Tibial nerve (tissue), 4 donors: ENCODE measurements at places on chromosomes 1 and 21.

DNA sequence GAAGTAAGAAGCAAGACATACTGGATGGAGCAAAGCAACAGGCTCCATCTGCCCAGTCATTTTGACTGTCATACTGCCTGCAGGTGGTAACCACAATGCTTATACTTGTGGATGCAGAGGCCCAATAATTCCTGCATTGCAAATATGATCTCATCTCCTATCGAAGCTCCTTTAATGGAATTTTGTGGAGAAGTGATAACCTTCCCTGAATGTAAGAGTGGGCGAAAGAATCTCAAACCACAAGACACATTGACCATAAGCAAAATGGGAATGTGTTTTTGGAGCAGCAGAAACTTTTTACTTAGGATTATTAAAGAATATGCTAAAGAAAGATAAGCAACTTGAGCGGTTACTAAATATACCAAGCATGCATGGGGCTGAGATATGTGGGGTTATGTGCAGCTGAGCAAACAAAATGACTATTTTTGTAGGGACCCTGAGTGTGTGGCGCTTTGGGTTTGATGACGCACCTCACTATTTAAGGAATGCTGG is 77.4 kb upstream of the BACH1 start:
- H3K4me1 ChIP-seq, result no peaks in the 10 kb centered on the region
- no peak overlapping the region for H3K4me3 ChIP-seq
- no peaks in the 10 kb centered on the region for H3K36me3 ChIP-seq

- no peak overlapping the region for H3K27ac ChIP-seq
- H3K4me1 ChIP-seq, result no peaks in the 10 kb centered on the region
- H3K27me3 ChIP-seq, result no peaks in the 10 kb centered on the region
- no peak for DNase-seq
- H3K36me3 ChIP-seq, result peaks cover 2% of the 10 kb centered on the region
Observed at GRCh38 chr1:151891512-151891911, 17.8 kb downstream of the THEM4 start.

DNA sequence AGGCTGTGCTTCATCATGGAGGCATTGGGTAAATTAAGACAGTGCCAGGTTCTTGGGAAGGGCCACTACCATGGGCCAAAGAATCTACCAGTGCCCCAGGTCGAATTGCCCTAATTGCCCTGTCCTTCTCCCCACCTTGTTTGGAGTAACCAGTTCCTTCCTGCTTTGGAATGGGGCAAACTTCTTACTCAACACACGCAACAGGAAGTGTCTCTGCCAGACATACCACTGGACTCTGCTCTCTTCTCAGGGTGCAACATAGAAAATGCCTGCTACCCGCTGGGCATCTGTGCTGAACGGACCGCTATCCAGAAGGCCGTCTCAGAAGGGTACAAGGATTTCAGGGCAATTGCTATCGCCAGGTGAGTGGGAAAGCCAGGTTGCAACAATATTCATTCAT is 15.8 kb downstream of the CDA start:
- no peak for DNase-seq
- H3K36me3 ChIP-seq, result no peaks in the 10 kb centered on the region
- no peak overlapping the region for H3K4me3 ChIP-seq
- no peak overlapping the region for H3K27ac ChIP-seq

DNA sequence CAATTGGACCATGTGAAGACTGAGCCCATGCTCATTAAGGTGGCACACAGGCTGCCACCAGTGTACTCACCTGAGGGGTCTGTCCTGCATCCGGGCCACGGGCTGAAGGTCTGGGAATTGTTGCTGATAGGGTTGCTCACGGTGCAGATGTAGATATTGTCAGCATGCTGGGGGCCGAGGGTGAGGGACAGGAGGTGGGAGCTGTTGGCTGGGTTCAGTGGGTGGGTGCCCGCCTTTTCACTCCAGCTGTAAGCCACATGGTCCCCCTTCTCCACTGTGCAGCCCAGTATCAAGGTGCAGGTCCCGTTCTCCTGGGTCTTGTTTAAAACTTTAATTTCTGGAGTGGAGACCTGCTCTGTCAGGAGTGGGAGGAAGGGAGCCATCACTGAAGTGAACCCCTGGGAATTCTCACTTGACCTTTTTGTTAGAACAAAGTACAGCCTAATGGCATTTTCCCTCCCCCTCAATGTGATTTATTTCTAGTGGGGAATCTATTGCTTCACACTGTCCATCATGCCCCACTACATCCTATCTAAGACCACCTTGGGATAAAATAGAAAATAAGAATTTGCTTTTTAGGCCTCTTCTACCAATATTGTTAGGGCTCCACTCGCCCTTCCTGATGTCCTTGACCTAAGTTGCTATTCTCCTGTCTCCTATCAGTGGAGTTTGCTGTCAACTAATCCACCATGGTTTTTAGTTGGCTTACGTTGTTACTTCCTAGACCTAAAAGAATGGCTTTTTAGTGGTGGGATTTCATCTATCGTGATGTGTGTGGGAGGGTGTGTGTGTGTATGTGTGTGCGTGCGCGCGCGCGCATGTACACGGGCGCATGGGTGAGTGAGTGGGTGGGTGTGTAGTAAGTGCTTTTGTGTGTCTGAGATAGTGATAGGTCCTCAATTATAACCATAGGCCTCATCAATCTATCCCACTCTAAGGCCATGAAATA is 12.0 kb downstream of the SLAMF1 start:
- no peak for DNase-seq
- no peaks in the 10 kb centered on the region for H3K36me3 ChIP-seq
- no peaks in the 10 kb centered on the region for H3K4me1 ChIP-seq

DNA sequence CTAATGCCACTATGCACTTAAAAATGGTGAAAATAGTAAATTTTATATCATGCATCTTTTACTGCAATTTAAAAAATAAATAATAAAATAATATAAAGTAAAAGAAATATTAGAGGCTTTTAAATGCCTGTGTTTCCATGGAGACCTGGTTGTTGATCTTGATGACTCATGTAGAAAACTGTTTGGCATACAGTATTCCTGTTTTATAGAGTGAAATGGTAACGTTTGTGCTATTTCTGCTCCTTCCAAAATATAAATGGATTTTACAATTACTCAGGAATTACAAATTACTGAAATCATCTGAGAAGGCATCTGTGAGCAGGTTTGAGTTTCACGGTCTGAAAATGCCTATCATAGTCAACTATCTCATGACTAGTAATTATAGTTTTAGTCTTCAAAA is 98.4 kb upstream of the USP25 start:
- H3K27me3 ChIP-seq, result no peaks in the 10 kb centered on the region
- H3K27ac ChIP-seq, result no peak overlapping the region
- no peaks in the 10 kb centered on the region for H3K4me1 ChIP-seq
- DNase-seq, result no peak
- H3K4me3 ChIP-seq, result no peak overlapping the region
- H3K36me3 ChIP-seq, result no peaks in the 10 kb centered on the region

DNA sequence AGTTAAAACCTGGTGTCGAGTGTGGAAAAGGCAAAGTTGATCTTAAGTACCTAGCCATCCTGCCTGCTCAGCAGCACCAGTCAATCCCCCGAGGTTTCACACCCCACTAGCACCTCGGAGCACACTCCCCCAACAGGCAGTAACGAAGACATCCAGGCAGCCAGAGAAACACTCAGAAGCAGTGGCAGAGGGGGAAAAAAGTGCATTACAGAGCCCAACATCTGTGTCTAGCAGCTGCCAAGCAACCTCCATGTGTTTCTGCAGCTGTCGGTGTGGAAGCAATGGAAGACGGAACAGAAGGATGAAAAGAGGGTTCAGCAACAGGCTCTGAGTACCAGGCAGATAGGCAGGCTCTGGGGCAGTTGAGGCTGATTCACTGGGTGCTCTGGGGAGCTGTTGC is 73.4 kb upstream of the PROX1 start:
- no peaks in the 10 kb centered on the region for H3K27me3 ChIP-seq
- H3K36me3 ChIP-seq, result no peaks in the 10 kb centered on the region
- H3K27ac ChIP-seq, result no peak overlapping the region
- H3K4me3 ChIP-seq, result no peak overlapping the region
- DNase-seq, result no peak

GRCh38 chr1:112544751-112545150 is 36.0 kb downstream of the WNT2B start:
- no peak overlapping the region for H3K27ac ChIP-seq
- no peak overlapping the region for H3K4me3 ChIP-seq
- no peaks in the 10 kb centered on the region for H3K4me1 ChIP-seq
- no peaks in the 10 kb centered on the region for H3K27me3 ChIP-seq

DNA sequence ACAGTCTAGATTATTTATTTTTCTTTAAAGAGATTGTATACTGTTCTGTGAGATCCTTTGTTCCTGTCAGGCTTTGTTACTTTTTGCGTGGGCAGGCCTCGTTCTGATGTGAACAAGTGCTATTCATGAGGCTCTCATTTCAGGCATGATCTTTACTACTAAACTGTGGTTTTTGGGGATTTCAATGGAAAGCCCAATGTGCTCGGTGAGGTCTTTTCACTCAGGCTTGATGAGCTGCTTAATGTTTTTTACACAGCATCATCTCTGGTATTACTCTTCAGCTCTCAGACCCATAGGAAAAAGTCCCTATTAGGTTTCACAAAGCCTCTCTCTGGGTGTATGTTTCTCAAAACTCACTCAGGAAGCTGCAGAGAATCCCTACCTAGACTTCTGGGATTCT is 419.4 kb downstream of the GPATCH2 start:
- no peaks in the 10 kb centered on the region for H3K27me3 ChIP-seq
- H3K27ac ChIP-seq, result no peak overlapping the region
- H3K36me3 ChIP-seq, result no peaks in the 10 kb centered on the region
- H3K4me3 ChIP-seq, result no peak overlapping the region
- H3K4me1 ChIP-seq, result no peaks in the 10 kb centered on the region

DNA sequence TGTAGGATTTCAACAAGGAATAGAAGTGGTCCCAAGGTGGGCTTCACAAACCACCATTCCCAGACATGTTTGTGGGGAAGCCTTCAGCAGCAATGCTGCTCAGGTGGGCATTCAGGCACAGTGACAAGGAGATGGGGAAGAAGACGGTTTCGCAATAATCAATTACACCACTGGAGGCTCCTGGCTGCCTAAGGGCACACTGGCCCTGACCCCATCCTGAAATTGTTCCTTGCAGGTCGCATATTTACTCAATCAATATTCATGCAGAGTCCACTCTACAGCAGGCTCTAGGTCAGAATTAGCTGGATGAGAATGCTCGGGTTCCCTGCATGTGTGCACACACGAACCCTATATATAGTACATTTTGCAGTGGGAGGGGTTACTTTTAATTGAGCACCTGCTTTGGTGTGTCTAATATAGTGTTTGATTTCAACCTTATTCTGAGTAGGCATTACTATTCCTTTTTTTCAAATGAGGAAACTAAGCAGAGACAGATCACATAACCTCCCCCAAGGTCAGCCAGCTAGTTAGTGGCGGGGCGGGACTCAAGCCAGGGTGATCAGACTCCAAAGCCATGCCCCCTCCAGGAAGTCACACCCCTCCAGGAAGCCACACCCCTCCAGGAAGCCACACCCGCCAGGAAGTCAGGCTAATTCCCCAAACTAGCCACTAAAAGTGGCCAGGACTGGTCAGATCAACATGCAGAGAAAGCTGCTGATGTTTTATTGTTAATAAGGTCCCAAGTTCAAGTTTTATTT is 106.5 kb downstream of the HLCS start:
- DNase-seq, result peak; percentile 24
- no peaks in the 10 kb centered on the region for H3K4me1 ChIP-seq
- no peak overlapping the region for H3K4me3 ChIP-seq
- H3K27me3 ChIP-seq, result no peaks in the 10 kb centered on the region
- no peaks in the 10 kb centered on the region for H3K36me3 ChIP-seq

- H3K36me3 ChIP-seq, result no peaks in the 10 kb centered on the region
- peak within 1 kb of the TSS; percentile 93 for H3K27ac ChIP-seq
- H3K4me1 ChIP-seq, result peaks cover 10% of the 10 kb centered on the region
Observed at GRCh38 chr1:35079003-35079930, at the start of gene ZMYM1. ZMYM1 (plus strand) TSS chr1:35079385; CDS start chr1:35093988, 14,603 bp downstream.

DNA sequence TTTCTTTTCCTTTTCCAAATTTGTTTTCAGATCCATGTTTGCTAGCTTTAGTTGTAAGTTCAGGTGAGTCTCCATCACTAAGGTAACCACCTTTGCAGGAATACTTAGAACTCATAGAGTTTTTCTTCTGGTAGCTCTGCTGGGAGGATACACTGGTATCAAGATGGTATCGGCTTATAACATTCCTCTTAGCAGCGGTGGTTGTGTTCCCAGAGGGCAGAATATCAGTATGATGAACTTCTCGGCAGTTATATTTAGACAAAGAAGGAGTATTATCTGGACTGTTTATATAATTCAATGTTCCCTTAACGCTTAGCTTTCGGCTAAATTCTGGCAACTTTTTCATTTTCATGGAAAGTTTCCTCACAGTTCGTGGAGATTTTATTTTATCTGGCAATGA is 18.1 kb downstream of the SYDE2 start:
- H3K27ac ChIP-seq, result peak overlapping the region; percentile 4
- no peak overlapping the region for H3K4me3 ChIP-seq
- peaks cover 16% of the 10 kb centered on the region for H3K4me1 ChIP-seq
- no peaks in the 10 kb centered on the region for H3K27me3 ChIP-seq
- H3K36me3 ChIP-seq, result no peaks in the 10 kb centered on the region
- DNase-seq, result no peak

GRCh38 chr1:160647329-160647720 is 481 bp upstream of the SLAMF1 start:
- DNase-seq, result no peak
- no peaks in the 10 kb centered on the region for H3K27me3 ChIP-seq
- no peaks in the 10 kb centered on the region for H3K4me1 ChIP-seq

DNA sequence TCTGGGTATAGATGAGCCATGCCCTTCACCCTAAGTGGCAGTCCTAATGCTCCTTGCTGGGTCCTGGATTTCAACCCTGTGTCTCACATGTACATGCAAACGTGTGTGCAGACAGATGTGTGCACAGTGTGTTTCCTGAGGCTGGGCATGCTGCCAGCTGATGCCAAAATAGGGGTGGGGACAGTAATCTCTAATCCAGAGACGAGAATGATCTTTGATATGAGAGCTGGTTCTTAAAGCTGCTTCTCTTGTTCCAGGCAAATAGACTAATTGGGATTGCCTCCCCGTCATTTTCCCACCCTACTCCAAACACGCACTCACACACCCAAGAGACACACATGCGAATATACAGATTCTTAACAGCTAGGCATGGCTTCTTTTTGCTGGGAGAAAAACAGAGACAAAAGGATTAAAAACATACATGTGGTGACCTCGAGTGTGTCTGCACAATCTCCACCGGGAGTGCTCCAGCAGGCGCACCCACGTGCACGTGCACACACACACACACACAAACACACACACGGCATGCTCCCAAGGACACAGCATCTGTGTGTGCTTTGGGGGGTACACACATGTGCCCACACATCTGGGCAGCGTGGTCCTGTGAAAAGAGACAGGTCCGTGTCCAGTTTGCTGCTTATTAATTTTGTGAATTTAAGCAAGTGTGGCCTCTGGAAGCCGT is 102.1 kb upstream of the ZBTB40 start:
- no peaks in the 10 kb centered on the region for H3K4me1 ChIP-seq
- H3K27ac ChIP-seq, result no peak overlapping the region
- H3K4me3 ChIP-seq, result no peak overlapping the region
- no peaks in the 10 kb centered on the region for H3K36me3 ChIP-seq

DNA sequence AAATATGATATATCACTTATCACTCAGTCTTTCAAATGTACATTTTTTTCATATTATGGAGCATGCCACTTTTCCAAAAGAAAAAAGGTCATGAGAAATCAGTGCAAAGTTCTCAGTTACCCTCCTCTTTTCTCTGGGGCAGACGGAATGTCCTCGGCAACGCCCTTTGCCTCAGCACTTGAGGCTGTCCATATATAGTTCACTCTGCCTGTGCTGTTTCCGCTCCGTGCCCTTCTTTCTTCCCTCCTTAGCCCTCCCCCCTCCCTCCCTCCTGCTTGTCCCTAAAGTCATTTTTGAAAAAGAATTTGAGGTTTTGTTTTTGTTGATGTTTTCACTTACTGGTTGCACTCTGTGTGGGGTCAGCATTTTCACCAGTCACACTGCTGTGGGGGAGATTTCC is 5.4 kb downstream of the BARHL2 start:
- H3K27ac ChIP-seq, result no peak overlapping the region
- H3K27me3 ChIP-seq, result peaks cover 7% of the 10 kb centered on the region
- DNase-seq, result no peak
- H3K4me1 ChIP-seq, result no peaks in the 10 kb centered on the region
- no peaks in the 10 kb centered on the region for H3K36me3 ChIP-seq
